ENCODE measurements at places on chromosomes 2 and 18. TPM values are rescaled to one million over a fixed set of nuclear protein-coding genes. Genes with fewer than 3 reads are reported as not detected.
A peak's percentile ranks its signal among the peaks of the same experiment; 100 is the strongest.

Gene OSBPL6
- total RNA-seq, result 3.1 TPM

Gene MC2R
- not detected for total RNA-seq

Gene SPC25
- 37.1 TPM for total RNA-seq

Gene SPRED2
- total RNA-seq, result 9.5 TPM

Gene SELENOI
- total RNA-seq, result 60.6 TPM

Gene IL1RN
- total RNA-seq, result 0.19 TPM

Gene AOX1
- total RNA-seq, result not detected

Gene DLGAP1
- not detected for total RNA-seq

DNA sequence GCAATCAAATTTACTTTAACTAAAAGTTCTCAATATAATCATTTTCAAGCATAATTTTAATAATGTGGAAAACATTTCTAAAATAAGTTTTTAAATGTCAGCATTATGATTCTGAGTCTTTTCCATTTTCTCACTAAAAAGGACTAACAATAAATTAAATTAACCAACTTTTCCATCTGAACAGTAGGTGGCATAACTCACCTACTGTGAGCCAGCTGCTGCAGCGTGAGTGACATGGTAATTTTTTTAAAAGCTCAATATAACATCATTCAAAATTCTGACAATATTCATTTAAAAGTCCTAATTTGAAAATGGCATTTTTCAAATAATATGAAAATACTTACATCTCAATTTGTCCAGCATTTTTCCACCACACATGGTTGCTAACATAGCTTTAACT, 66.5 kb downstream of the DTNB start:
- H3K4me1 ChIP-seq, result peaks cover 10% of the 10 kb centered on the region
- H3K36me3 ChIP-seq, result no peaks in the 10 kb centered on the region
- no peak for DNase-seq
- H3K27me3 ChIP-seq, result no peaks in the 10 kb centered on the region

DNA sequence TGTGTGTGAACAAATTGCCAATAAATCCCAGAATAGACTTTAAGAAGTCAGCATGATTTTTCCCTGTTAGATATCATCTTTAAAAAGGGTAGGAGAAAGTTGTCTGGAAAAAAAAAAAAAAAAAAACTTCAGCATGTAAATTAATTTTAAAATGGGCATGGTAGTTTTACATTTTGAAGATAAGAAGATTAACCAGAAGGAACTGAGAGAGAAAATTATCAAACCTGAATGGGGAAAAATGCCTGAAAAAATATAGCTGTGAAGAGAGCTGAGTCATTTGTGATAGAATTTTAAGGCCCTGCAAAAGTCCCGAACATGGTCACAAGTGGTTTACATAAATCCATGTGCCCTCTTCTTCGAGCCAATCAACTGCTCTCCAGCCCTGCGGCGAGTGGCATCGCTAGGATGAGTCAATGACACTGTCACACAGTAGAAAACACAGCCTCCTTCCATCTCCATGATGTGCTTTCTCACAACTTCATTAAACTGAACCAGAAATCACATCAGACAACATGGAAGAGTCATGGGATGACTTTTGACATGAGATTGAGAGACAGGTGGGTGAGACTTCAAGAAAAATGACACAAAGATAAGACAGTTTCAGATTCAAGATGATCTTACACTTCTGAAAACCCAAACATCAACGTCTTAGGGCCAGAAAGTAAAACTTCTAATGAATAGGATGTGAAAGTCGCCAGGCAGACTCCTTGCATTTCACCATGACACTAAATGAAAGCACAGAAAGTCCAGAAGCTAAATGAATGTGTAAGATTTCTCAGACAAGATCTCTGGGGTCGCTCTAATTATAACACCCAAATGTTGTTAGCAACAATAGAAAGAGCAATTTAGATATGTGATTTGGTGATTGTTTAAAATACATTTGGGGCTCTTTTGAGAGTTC, 273.0 kb upstream of the ID2 start:
- DNase-seq, result peak; percentile 66
- peak overlapping the region; percentile 81 for H3K27ac ChIP-seq
- H3K36me3 ChIP-seq, result no peaks in the 10 kb centered on the region
- H3K4me1 ChIP-seq, result peaks cover 18% of the 10 kb centered on the region
- peak overlapping the region; percentile 0 for H3K4me3 ChIP-seq

DNA sequence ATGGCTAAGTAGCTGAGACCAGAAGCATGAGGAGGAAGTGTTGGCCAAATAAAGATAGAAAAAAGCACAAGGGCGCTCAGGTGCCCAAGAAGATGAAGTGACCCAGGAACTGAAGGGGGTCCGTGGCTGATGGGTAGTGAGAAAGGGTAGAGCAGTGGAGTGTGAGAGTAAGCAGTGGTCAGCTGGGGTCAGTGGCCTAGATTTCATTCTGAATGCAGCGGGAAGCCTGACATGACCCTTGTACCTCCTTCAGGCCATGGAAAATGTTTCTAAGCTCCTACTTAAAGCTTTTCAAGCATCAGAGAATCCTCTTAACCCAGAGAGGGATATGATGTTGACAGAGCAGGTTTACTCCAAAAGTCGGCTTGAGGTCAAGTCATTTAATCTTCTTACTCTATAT, 89.0 kb upstream of the UNC80 start:
- DNase-seq, result no peak
- no peak overlapping the region for H3K27ac ChIP-seq
- no peaks in the 10 kb centered on the region for H3K4me1 ChIP-seq

DNA sequence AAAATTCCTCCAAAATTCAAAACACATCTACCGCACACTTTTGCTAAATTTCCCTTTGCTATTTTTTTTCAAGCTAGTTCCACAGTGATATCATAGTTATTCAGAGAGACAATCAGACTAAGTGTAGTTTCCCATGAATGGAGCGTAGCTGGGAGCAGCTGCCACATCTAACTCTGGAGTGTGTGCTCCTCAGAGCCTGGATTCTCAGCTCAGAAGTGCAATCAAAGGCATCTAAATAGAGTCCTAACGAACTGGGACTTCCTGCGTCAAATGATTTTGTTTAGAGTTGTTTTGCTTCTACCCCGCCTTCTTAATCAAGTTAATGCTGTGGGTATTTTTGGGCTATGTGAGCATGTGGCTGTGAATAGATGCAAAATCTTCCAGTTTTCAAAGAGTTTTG, 160.3 kb downstream of the TMEM18 start:
- DNase-seq, result no peak
- H3K36me3 ChIP-seq, result no peaks in the 10 kb centered on the region
- no peak overlapping the region for H3K4me3 ChIP-seq
- no peaks in the 10 kb centered on the region for H3K4me1 ChIP-seq

GRCh38 chr2:134372141-134372540, 118.3 kb downstream of the MGAT5 start:
- H3K27ac ChIP-seq, result no peak overlapping the region
- no peaks in the 10 kb centered on the region for H3K27me3 ChIP-seq
- peaks cover 19% of the 10 kb centered on the region for H3K36me3 ChIP-seq
- H3K4me1 ChIP-seq, result peaks cover 18% of the 10 kb centered on the region

DNA sequence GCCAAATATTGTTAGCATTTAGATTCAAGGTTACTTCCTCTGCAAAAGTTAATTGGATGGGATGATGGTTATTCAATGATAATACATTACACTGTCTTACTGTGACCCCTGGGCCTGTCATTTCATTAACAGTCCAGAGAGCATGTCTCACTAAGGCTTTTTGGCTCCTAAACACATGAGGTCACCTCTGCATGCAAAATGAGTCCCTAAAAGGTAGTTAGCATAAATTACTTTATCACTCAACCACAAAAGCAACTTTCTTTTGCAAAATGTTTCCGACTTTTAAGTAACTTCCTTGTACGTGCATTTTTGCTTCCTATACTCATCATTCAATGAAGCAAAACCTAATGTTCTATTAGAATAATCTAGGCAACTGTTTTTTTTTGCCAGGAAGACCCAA, 16.8 kb upstream of the AGFG1 start:
- no peak for DNase-seq
- H3K4me3 ChIP-seq, result no peak overlapping the region
- H3K4me1 ChIP-seq, result peaks cover 67% of the 10 kb centered on the region
- H3K36me3 ChIP-seq, result peaks cover 7% of the 10 kb centered on the region
- H3K27ac ChIP-seq, result peak overlapping the region; percentile 30

DNA sequence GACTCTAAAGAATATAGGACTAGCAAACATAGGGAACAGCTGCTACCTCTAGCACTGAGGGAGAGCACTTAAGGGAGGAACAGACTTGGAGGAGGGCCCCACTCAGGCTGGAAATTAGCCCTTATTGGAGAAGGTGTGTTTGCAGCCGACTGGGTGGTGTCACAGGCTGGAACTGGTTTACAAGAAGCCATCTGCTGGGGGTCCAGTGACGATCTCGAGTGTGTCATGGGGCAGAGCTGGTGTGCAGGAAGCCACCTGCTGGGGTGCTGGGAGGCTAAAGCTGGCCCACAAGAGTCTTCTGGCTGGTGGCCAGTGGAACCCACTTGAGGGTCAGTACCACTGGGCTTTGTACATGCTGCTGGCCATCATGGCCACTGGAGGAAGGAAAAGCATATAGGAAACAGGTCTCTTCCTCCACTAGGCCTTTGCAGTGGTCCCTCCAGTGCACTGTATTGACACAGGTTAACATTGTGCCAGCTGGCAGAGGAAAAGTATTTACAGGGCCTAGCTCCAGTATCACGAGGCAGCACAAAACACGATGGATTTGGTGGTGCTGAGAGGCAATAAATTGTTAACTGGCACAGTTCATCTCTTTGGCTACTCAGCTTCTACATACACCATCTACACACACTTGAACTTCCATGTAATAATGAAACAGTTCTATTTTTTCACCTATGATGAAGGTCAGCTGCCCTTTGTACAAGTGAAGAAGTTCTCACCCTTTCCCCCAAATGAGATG, 43.6 kb downstream of the MAP3K20 start:
- H3K36me3 ChIP-seq, result peaks cover 3% of the 10 kb centered on the region
- peaks cover 24% of the 10 kb centered on the region for H3K27me3 ChIP-seq
- peaks cover 10% of the 10 kb centered on the region for H3K4me1 ChIP-seq
- DNase-seq, result no peak
- no peak overlapping the region for H3K4me3 ChIP-seq
- no peak overlapping the region for H3K27ac ChIP-seq

DNA sequence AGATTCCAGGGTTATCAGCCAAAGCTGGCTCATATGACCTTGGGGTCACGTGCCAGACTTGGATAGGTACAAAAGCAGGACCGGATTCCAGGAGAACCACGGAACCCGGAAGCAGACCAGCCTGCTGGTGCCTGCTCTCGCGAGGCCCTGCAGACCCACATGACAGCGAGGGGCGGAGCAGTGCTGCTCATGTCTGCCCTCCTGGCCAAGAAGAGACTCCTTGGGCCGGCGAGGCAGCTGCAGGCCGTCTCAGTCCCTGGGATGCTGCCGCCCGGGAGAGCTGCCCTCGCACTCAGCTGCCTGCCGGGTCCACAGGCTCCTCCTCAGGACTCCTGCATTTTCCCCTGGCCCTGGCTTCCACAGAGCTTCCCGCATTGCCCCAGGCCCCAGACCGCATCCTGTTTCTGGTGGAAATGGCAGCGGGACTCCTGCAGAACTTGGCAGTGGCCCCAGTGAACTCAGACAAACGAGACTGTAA, 739.5 kb downstream of the SOCS6 start:
- no peaks in the 10 kb centered on the region for H3K27me3 ChIP-seq
- no peaks in the 10 kb centered on the region for H3K4me1 ChIP-seq
- no peak for DNase-seq
- no peak overlapping the region for H3K27ac ChIP-seq
- H3K4me3 ChIP-seq, result no peak overlapping the region

- H3K4me1 ChIP-seq, result no peaks in the 10 kb centered on the region
- no peaks in the 10 kb centered on the region for H3K27me3 ChIP-seq
- no peak overlapping the region for H3K27ac ChIP-seq
These were observed 160.3 kb upstream of the FSIP2 start for GRCh38 chr2:185578322-185578721.

DNA sequence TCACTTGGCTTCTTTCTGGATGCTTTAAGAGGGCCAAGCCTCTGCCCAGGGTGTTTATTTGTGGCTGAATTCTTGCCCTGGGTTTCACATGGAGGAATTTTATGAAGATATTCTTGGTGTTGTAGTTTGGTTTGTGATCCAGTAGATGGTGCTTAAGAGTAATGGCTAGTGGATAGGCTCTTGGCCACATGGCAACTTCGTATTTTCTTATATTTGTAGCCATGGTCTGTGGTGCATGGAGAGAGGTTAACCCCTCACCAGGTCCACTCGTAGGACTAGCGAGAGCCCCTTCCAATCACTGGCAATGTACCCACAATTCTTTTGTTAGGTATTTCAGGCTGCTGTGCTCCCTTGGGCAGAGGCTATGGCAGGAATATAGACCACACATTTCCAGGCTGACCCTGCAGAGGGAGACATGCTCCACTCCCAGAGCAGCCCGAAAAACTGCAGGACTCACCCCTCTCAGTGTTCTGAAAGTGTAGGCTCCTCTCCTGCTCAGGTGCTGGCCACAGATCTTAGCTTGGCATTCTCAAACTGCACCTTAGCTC, 582.1 kb upstream of the SETBP1 start:
- no peaks in the 10 kb centered on the region for H3K36me3 ChIP-seq
- no peak overlapping the region for H3K27ac ChIP-seq
- H3K4me3 ChIP-seq, result no peak overlapping the region
- peaks cover 2% of the 10 kb centered on the region for H3K4me1 ChIP-seq
- DNase-seq, result no peak

DNA sequence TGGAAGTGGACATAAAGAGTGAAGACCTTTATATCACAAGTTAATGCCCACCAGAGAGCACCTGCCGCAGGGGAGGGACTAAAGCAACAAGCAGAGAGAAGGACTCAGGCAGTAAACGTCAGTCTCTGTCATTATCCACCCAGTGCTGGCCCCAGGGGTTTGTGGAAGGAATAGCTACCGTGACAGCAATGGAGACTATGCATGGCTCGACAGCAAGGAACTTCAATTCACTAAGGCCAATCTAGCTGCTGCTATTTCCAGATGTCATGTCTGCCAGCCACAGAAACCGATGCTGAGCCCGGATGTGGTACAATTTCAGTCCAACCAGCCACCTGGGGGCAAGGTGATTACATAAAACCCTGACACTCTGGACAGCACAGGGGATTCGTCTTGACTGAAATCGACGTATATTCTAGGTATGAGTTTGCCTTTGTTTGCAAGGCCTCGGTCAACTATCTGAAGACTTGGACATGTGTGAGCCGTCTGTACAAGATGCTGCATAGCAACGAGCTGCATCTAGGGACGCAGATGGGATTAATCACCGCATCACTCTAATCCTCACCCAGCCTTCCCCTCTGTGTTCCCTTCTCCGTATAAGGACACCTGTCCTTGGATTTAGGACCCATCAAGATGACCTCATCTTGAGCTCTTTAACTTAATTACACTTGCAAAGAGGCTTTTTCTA, 154.1 kb upstream of the SH3BP4 start:
- no peaks in the 10 kb centered on the region for H3K36me3 ChIP-seq
- no peak overlapping the region for H3K4me3 ChIP-seq
- no peak for DNase-seq
- no peaks in the 10 kb centered on the region for H3K4me1 ChIP-seq

GRCh38 chr2:171419333-171419732, 14.5 kb downstream of the METTL8 start:
- H3K4me3 ChIP-seq, result no peak overlapping the region
- no peaks in the 10 kb centered on the region for H3K27me3 ChIP-seq
- H3K4me1 ChIP-seq, result peaks cover 28% of the 10 kb centered on the region
- no peak overlapping the region for H3K27ac ChIP-seq

Data from activated naive CD8-positive, alpha-beta T cell treated with anti-CD3 and anti-CD28 coated beads for 36 hours (primary cell).